ENCODE measurements at places on chromosomes 16 and 17.

DNA sequence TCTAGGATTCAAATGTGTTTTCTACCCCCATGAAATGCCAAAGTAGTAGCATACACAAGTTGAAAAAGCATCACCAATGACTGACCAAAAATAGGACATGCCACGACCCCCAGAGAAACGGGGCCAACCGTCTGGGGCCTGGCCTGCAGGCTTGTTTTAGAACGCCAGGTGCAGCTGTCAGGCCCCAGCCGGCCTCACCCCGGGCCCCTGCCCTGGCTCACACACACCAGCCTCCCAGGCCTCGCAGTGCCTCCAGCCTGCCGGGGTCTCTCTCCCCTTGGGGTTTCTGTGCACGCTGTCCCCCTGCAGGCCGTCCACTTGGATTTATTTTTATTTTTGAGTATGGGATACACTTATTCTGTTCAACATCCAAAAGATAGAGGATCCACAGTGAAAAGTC lies 7.9 kb downstream of the KATNB1 start:
- DNase-seq, result no peak

GRCh38 chr17:50909765-50910605 lies 43.8 kb upstream of the TOB1 start:
- no peak for DNase-seq

DNA sequence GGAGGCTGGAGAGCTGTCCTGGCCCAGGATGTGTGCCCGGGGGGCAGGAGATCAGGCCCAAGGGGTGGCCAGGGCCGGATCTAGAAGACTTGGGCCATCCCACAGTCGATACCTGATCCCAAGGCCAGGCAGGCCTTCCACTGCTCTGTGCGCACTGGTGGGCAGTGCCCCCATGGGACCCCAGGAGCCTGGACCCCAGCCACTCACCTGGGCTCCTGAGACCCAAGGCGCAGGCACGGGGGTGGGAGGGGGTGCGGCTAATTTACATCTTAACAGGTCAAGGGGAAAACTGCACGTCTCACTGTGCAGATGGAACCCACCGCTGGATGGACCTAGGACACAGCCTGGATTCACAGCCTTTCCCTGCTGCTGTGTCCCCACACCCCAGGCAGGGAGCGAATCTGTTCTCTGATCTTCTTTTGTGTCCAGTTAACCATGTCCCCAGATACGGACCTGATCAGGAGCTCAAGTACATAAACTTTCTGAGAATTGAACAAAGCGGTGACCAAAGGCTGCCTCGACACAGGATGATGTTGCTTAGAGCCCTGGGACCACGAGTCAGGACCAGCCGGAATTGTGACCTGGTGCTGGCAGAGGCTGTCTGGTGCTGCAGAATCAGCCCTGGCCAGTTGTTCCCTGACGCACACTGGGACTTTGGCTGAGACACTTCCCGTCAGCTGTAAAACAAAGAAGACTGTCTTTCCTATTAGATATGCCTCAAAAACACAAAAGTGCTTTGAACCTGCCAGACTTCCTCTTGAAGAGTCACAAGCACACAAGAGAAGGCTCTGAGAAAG lies 60.6 kb downstream of the TNFRSF13B start:
- DNase-seq, result no peak

- DNase-seq, result no peak
Observed at GRCh38 chr17:4607261-4607741, 23.0 kb downstream of the SMTNL2 start.

GRCh38 chr17:2092253-2092652 lies 37.4 kb downstream of the HIC1 start:
- DNase-seq, result no peak

DNA sequence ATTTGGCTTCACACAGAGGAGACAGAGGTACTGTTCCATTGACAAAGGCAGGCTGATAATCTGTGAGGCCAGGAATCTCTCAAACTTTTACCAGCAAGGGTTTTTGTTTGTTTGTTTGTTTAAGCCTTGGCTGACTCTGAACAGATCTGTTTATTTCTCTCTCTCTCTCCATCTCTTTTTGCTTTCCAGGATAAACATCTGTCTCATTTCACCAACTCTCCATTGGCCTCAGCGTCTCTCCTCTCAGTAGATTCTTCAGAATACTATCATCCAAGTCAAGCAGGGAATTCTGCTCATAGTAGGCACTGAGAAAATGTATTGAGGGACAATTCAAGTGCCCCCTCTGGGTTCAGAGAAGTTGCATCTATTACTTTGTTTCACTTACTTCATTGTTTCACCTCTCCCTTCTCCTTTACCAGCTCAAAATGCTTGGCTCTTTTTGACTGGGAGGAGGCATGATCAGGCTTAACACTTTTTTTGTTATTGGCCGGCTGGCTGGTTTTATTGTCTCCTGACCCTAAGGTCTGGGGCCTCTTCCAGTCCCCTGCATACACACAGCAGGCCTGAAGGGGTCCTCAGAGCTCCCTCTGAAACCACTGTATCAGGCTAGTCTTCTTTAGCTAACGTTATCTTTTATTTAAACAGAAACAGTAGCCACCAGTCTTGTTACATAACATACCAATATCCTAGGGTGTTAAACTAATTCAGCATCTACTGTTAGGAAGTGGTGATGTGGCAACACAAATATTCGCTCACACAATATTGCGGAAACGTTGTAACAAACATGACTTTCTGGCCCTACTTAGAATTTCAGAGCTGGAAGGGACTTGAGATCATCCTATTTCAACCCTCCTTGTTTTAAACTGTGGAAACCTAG lies 2.0 kb upstream of the YPEL2 start:
- peak; percentile 43 for DNase-seq

DNA sequence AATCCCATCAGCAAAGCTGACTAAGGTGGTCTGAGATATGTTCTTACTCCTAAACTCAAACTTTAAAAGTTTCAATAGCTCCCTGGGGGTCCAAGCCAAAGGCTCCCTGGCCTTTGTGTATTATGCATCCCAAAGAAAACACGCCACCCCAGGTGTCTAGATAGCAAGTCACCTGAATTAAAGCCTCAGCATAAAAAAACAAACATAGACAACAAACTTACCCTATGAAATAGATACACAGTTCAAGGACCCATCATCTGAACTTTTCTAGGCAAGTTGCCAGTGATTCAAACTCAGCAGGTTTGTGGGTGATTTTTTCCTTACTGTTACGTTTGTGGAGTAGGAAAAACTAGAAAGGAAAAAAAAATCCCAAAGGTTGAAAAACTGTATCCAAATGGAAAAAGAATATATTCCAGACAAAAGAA lies 12.5 kb downstream of the CMTM3 start:
- DNase-seq, result no peak

DNA sequence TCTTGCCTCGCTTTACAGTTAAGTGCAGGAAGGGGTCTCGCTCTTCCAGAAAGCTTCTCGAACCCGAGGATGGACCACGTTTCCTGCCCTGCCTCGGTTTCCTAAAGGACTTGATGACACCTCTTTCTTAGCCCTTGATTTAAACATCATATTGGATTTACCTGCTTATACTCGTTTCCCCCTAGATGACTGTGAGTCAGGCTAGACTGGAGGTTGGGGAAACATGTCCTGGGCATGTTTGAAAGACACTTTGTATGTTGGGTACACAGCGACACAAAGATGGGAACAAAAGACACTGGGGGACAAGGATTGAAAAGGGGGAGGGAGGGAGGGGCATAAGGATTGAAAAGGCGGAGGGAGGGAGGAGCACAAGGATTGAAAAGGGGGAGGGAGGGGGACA lies 30.0 kb downstream of the SDK2 start:
- DNase-seq, result no peak

GRCh38 chr17:40316571-40317344 lies 7.8 kb downstream of the RARA start:
- peak; percentile 63 for DNase-seq

- no peak for DNase-seq
Observed at GRCh38 chr16:50209546-50210265, 56.6 kb downstream of the TENT4B start.

GRCh38 chr16:75080205-75081029 lies 36.2 kb downstream of the LDHD start:
- DNase-seq, result peak; percentile 46
